ENCODE measurements at places on chromosomes 3 and 15. TPM values are rescaled to one million over a fixed set of nuclear protein-coding genes. Genes with fewer than 3 reads are reported as not detected.

Gene PTPRG
- total RNA-seq, result 21.8 TPM

GRCh38 chr3:30764281-30764680, 130.2 kb downstream of the GADL1 start:
- DNase-seq, result no peak

Gene PLOD2
- 7.7 TPM for total RNA-seq

- no peak for DNase-seq
Observed at GRCh38 chr15:45857291-45857690, 222.5 kb downstream of the SQOR start.

Gene NR2E3
- not detected for total RNA-seq

- DNase-seq, result no peak
Observed at GRCh38 chr3:89908711-89909213, 801.3 kb downstream of the EPHA3 start.

- DNase-seq, result no peak
Observed at GRCh38 chr3:66082679-66083078, 44.0 kb upstream of the MAGI1 start.

GRCh38 chr3:58626841-58627569, 39.6 kb downstream of the FAM3D start:
- DNase-seq, result no peak

DNA sequence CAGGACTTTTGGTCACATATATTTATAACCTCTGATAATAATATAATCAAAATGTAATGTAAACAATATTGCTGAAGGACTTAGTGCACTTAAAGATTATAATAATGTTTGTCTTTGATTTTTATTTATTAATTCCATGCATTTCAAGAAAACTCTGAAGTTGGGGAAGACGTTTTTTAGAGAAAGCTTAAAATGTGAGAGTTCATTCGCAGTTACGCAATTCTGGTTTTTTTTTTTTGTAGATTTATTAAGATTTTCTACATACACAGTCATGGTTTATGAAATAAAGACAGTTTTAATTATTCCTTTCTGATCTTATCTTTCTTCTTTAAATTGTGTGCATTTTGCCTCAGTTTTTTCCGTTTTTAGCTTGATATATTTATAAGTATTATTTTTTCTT, 204.7 kb downstream of the EPHA3 start:
- DNase-seq, result no peak

Gene SEMA3G
- 12.8 TPM for total RNA-seq

Gene SNX22
- total RNA-seq, result 0.17 TPM

GRCh38 chr15:37586011-37586583, 348.3 kb upstream of the TMCO5A start:
- DNase-seq, result no peak

- DNase-seq, result no peak
Observed at GRCh38 chr3:56754741-56755417, 46.9 kb downstream of the ARHGEF3 start.

DNA sequence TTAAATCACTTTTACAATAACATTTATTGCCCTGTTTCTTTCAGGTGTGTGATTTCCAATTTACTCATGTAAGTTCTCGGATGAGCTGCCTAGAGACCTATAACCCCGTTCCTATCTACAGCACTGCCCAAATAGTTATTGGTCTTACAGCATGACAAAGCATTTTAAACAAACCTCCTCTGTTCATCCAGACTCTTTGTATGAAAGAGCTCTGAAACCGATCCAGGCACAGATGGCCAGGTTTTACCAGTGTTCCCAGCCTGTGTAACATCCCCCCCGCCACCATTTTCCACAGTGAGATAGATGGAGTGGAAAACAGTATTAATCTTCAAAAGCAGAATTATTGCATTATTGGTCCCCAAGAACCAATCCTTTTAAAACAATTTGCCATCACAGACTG, 59.0 kb upstream of the SPTSSB start:
- no peak for DNase-seq
